ENCODE measurements at places on chromosomes 5 and 9. TPM values are rescaled to one million over a fixed set of nuclear protein-coding genes. Genes with fewer than 3 reads are reported as not detected.

DNA sequence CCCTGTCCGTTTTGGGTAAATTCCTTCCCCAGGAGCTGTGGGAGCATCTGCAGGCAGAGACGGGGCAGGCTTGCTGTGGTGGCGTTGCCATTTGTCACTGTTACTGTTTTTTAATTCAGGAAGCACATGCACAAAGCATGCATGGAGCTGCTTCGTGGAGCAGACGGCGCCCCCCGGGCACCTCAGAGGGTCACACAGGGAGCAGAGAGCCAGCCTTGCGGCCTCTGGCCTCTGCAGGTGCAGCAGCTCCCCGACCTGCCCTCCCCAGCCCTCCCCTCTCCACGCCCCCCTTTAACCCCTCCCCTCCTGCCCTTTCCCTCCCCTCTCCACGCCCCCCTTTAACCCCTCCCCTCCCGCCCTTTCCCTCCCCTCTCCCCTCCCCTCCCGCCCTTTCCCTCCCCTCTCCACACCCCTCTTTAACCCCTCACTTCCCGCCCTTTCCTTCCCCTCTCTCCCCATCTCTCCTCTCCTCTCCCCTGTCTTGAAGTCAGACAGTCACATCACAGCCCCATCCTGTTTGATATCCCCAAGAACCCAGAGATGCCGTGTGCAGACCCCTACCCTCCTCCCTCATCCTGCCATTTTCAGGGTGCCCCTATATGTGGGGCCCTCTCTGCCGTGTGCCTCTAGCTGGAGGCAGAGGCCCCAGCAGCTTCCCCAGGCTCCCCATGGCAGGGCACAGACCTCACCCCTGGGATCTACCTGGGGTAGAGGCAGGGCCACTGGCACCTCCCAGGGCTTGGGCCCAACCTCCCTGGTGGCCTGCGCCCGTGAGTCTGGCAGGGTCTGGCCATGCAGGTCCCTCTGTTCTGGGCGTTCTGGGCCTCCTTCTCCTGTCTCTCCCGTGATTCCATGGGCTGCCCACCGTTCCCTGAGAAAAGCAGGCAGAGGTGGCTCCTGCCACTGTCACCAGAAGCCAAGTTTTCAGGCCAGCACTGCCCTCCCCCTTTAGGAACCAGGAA lies 29.6 kb upstream of the UBAC1 start:
- no peak for DNase-seq
- H3K4me3 ChIP-seq, result no peak overlapping the region
- H3K27ac ChIP-seq, result peak overlapping the region; percentile 76
- peaks cover 31% of the 10 kb centered on the region for H3K27me3 ChIP-seq

PCDHB4 gene
- total RNA-seq, result 7.7 TPM

DNA sequence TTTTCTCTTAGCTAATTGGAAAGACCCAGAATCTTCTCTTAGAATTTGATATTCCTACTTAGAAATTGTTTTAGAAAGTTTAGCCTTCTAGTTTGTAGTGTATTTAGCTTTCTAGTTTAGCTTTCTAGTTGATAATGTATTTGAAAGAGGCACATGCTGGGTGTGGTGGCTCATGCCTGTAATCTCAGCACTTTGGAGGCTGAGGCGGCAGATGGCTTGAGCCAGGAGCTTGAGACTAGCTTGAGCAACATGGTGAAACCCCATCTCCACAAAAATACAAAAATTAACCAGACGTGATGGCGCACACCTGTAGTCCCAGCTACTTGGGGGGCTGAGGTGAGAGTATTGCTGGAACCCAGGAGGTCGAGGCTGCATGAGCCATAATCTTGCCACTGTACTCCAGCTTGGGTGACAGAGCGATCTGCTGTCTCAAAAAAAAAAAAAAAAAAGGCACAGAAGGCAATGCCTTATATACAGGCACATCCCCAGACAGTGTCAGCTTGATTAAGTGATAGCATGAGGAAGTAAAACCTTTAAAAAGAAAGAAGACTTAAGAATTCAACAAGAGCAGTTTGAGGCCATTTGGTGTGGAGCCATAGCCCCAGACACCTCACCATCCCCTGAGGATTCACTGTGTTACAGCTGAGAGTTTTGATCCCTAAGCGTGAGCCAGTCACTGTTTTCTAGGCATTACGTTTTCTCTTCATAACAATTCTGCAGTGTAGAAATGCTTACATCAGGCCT lies 34.6 kb downstream of the ZSWIM6 start:
- no peak overlapping the region for H3K27ac ChIP-seq
- H3K27me3 ChIP-seq, result no peaks in the 10 kb centered on the region
- H3K4me1 ChIP-seq, result no peaks in the 10 kb centered on the region

DNA sequence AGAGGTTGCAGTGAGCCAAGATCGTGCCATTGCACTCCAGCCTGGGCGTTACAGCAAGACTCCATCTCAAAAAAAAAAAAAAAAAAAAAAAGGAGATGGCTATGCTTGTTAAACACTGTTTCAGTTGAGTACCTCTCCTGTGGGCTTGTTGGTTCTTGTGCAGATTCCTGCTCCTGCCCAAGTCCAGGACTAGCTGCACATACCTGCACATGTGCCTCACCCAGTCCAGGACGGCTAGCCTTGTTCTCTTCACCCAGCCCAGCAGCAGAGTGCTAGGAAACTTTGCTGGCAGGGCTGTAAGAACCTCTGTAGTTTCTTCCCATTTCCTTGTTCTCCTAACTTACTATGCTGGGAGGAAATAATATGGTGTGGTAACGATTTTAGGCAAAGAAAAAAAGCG lies 234.1 kb upstream of the DMRT1 start:
- peak; percentile 69 for DNase-seq
- H3K27ac ChIP-seq, result no peak overlapping the region
- no peak overlapping the region for H3K4me3 ChIP-seq
- no peaks in the 10 kb centered on the region for H3K36me3 ChIP-seq

- H3K4me1 ChIP-seq, result no peaks in the 10 kb centered on the region
- H3K27ac ChIP-seq, result no peak overlapping the region
- no peaks in the 10 kb centered on the region for H3K27me3 ChIP-seq
- no peaks in the 10 kb centered on the region for H3K36me3 ChIP-seq
- no peak overlapping the region for H3K4me3 ChIP-seq
Observed at GRCh38 chr9:76365028-76365427, 29.2 kb downstream of the RFK start.

PCDHGA8 gene
- 6.0 TPM for total RNA-seq

DNA sequence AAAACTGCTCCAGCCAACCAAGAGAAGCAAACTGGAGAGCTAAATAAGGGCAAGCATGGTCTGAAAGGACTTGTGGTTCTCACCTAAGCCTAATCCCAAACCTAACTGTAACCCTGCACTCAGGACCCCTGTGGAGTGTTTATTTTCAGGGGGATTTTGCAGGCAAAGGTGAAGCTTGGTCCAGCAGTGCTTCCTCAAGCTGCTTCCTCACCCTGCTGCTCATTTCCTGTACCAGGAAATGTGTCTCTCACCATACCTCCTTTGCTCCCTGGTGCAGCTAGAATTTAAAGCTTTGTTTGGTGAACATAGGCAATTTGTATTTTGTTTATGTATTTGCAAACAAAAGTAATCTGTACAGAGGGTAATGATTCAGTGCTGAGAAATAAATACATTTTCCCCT lies 50.2 kb downstream of the CARTPT start:
- H3K27ac ChIP-seq, result no peak overlapping the region
- H3K27me3 ChIP-seq, result peaks cover 4% of the 10 kb centered on the region
- H3K4me1 ChIP-seq, result no peaks in the 10 kb centered on the region
- no peaks in the 10 kb centered on the region for H3K36me3 ChIP-seq
- no peak for DNase-seq
- no peak overlapping the region for H3K4me3 ChIP-seq

- H3K36me3 ChIP-seq, result no peaks in the 10 kb centered on the region
- H3K4me3 ChIP-seq, result no peak overlapping the region
- DNase-seq, result no peak
- H3K27me3 ChIP-seq, result no peaks in the 10 kb centered on the region
- H3K4me1 ChIP-seq, result no peaks in the 10 kb centered on the region
Observed at GRCh38 chr5:126108470-126108869, 314.7 kb upstream of the GRAMD2B start.

DNA sequence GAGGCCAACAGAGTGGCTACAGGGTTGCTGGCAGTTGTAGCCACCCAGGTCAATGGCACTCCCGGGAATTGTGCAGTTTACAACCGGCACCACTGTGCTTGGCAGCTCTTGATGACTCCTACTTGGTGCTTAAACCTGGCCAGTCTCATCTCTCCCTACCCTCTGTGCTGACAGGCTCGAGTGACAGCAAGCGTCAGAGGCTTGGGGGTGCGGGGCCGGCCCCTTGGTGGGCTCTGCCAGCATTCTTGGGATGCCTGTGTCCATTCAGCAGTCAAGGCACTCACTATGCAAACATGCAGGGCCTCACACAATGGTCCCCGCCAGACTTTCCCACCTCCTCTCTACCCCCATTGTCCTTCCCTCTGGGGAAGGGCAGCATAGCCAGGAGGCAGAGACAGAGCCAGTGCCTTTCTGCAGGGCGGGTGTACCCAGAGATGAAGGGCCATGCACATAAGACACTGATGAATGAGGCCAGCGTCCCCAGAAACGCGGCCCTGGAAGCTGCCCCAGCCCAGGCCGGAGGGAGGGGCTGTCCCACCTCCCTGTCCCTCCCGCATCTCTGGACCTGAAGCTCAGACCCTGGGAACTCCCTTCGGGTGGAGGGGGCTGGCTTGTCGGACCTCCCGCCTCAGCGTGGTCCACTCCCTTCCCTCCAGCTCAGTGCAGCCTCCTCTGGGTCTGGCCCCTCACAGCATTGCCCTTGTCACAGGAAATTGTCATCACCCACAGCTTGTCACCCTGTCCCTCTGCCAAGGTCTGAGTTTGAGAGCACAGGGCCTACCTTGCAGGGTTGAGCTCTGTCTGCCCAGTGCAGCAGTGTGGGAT lies 26.4 kb upstream of the NOTCH1 start:
- DNase-seq, result no peak
- no peak overlapping the region for H3K27ac ChIP-seq
- H3K4me1 ChIP-seq, result peaks cover 10% of the 10 kb centered on the region

DNA sequence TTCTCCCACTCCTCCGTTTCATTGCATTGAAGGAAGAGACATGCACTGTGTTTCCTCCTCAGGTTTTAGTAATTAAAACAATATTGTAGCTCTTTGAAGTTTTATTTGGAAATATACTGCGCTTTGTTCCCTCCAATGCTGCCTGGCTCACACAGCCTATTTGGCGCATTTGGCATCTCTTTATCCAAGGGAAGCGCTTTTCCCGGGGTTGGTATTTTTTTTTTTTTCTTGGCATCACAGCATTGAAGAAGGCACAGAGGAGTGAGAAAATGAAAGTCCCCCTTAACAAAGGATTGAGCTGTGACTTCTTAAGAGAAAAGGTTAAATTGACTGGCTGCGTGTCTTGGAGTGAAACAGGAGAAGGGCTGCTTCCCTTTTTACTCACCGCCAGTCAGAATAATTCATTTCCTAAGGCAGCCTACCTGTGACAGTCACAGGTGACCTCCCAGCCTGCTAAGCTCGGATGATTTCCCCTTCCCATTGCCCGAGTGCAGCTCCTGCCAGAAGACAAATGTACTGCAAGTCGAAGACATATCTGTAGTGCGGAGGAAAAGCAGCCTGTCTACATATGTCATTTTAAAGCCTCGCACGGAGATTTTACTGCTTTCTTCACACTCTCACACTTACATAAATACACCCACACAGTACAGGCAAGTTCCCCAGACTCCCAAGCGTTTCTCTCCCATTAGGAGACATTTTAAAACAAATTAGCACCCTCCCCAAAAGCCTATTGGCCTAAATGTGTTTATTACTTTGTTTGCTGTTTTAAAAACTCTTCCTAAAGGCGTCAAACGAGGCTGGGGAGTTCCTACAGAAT lies 665.5 kb upstream of the ZNF608 start:
- DNase-seq, result peak; percentile 29
- peak overlapping the region; percentile 89 for H3K27ac ChIP-seq
- no peaks in the 10 kb centered on the region for H3K27me3 ChIP-seq
- H3K4me1 ChIP-seq, result no peaks in the 10 kb centered on the region
- no peaks in the 10 kb centered on the region for H3K36me3 ChIP-seq

DNA sequence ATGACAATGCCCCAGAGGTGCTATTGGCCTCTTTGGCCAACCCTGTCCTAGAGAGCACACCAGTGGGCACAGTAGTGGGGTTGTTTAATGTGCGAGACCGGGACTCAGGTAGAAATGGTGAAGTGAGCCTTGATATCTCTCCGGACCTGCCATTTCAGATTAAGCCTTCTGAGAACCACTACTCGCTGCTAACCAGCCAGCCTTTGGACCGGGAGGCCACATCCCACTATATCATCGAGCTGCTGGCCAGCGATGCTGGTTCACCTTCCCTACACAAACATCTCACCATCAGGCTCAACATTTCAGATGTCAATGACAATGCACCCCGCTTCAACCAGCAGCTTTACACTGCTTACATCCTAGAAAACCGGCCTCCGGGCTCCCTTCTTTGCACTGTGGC lies 1.4 kb downstream of the PCDHGC5 start:
- DNase-seq, result no peak
- no peak overlapping the region for H3K27ac ChIP-seq
- H3K4me1 ChIP-seq, result no peaks in the 10 kb centered on the region
- H3K27me3 ChIP-seq, result no peaks in the 10 kb centered on the region
- H3K4me3 ChIP-seq, result no peak overlapping the region
- no peaks in the 10 kb centered on the region for H3K36me3 ChIP-seq

PCDHGC5 gene
- 3.3 TPM for total RNA-seq

NEURL1B gene
- 9.9 TPM for total RNA-seq

DNA sequence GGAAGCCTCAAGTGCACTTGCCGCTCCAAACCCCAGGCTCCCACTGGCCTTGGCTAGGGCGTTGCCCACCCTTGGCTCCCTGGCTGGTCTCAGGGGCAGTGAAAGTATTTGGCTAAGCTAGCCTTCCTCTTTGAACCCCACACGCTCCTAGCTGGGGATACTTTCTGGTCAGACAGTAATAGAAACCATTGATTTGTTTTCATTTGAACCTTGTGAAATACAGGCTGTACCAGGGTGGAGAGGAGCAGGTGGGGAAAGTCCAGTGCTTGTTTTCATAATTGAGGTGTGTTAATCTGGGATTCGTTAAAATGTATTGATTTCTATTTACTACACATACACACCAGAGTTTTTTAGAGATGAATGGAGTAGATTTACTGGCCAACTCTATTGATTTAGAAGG lies 45.9 kb upstream of the TRMT10B start:
- H3K27ac ChIP-seq, result no peak overlapping the region
- no peaks in the 10 kb centered on the region for H3K36me3 ChIP-seq
- no peaks in the 10 kb centered on the region for H3K4me1 ChIP-seq
- no peaks in the 10 kb centered on the region for H3K27me3 ChIP-seq

GRCh38 chr9:123263227-123263626 lies 5.2 kb downstream of the STRBP start:
- no peaks in the 10 kb centered on the region for H3K27me3 ChIP-seq
- no peak for DNase-seq
- no peak overlapping the region for H3K4me3 ChIP-seq
- no peak overlapping the region for H3K27ac ChIP-seq
